SK-N-SH (cell line): ENCODE measurements at places on chromosomes 2 and 18.

- DNase-seq: no peak
Measured at GRCh38 chr18:42394238-42394637, 439.2 kb downstream of the PIK3C3 start.

DNA sequence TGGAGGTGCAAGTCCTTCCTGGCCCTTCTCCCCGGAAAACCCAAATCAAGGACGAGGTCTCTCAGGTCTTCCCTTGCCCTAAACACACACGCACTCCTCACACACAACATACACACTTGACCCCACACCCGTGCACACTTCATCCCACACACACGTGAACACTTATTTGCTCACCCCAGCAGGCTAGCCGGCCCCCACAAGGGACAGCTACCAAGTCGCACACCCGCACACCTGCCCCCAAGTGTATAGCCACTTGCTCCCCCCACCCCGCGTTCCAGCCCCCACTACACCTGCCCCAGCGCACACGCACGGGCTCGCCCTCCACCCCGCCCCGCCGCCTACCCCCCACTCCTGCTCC, 359 bp downstream of the TGFBRAP1 start:
- no peak for DNase-seq

DNA sequence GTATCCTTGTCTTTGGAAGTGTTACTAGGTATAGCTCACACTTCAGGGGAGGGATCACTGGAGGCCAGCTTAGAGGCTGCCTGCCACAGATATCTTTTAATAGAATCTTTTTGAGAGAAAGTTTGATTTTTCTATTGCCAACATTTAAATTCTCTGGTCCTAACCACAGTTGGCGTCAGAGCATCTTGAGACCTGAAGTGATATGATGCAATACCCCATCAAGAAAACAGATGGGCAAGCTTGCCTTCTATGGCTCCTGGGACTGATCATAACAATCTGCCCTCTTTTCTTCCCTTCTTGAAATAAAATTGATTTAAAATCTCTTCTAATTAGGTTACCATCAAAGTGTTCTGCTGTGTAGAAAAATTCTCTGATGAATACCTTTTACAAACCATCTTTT, 105.5 kb upstream of the ACKR3 start:
- DNase-seq: no peak

DNA sequence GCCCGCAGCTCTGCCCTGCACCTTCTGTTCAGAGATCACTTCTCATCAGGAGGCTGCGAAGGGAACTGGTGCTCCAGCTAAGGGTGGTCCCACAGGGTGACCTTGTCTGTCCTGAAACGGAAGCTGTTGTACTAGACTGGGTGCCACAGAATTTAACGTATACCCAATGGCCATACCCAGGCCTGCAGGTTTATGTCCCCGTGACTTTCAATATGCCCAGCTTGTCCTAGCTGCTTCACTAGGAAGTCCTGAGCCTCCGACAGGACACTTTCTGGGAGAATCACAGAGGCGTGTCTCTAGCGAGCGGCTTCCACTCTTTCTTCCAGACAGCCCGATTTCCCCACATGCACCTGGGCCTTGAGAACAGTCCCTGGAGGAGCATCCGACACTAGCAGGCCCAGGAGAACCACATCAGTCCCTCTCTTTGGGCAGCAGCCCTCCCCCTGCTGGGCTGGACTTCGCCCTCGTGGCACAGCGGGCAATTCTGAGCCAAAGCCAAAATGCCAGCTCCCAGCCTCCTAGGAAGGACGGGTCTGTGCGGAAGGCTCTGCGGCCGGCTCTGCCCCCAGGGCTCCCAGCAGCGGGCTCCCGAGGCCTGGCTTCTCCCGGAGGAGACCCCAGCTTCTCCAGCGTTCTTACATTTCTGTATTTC, 91.9 kb upstream of the OTOS start:
- no peak for DNase-seq

GRCh38 chr2:142893241-142893640, 15.8 kb downstream of the KYNU start:
- DNase-seq: no peak

GRCh38 chr2:174051741-174052583, 86.8 kb upstream of the SP3 start:
- peak; percentile 74 for DNase-seq

DNA sequence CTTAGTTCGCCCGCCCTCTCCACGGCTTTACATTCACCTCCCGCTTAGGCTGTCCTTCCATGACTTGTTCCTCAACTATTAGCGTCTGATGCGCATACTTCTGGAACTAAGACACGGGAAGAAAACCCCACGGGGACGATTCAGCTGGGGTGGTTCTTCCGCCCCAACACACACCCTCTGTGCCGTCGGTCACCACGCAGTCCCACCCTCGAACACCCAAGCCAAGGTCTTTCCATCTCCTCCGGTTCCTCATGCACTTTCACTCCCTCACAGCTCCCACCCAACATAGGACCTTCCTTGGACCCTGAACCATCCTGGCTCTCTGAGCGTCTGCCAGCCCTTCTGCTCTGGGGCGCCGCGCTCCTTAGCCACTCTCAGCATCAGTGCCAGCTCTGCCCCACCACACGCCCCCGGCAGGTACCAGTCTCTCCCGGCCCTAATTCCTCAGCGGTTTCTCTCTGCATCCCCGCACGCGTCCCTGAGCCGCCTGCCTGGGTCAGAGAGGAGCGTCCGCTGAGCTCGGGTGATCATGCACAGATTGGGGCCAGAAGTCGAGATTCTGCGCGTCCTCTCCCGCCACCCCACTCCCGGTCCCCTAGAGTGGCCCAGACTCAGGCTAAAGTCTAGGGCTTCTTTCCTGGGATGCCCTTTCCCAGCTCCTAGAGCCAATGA, 522 bp upstream of the SRD5A2 start:
- DNase-seq: no peak

- DNase-seq: no peak
Measured at GRCh38 chr2:130762910-130763385, 7.6 kb downstream of the AMER3 start.

DNA sequence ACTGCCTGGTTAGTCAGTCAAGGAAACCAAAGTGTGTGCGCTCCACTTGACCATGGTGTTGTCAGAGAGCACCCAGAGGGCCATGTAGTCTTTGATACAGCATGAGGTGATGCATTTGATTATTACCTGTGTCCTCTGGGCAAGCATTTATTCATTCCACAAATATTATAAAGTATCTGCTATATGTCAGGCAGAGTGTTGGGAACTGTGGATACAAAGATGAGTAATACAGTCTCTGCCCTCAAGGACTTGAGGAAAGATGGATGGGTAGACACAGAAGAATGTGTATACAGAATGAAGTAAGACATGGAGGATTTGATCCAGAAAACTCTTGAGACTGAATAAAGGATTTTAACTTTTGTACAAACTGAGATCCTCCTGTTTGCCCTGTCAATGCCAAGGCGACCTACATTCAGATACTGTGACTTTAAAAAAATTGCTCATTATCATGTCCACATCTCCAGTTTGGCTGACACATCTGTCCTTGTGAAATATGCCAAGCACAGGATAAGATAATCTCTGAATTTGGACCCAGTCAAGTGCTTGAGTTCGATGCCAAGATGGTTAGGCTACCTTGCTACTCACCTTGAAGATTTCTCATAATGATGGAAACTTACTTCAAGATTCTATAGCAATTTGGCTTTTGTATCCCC, 50.8 kb downstream of the ACYP2 start:
- no peak for DNase-seq

DNA sequence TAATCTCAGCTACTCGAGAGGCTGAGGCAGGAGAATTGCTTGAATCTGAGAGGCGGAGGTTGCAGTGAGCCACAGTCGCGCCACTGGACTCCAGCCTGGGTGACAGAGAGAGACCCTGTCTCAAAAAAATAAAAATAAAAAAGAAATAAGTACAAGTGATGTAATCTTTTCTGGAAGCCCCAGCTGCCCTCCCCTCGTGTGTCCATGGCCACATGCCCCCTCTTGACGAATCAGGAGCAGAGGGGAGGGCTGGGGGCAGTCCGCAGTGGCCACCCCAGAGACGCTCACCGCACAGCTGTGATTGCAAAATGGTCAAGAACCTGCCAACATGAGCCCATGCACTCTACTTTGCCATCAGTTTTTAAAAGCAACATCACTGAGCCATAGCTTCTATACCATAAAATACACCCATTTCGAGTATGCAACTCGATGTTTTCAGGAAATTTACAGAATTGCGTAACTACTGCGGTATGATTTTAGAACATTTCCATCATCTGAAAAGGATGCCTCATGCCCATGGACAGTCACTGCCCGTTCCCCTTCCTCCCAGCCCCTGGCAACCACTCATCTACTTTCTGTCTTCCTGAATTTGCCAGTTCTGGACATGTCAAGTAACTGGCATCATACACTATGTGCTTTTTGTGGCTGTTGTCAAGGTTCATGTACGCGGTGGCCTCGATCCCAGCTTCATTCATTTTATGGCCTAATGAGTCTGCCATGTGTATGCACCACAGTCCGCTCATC, 88.1 kb downstream of the NDUFA10 start:
- DNase-seq: no peak

DNA sequence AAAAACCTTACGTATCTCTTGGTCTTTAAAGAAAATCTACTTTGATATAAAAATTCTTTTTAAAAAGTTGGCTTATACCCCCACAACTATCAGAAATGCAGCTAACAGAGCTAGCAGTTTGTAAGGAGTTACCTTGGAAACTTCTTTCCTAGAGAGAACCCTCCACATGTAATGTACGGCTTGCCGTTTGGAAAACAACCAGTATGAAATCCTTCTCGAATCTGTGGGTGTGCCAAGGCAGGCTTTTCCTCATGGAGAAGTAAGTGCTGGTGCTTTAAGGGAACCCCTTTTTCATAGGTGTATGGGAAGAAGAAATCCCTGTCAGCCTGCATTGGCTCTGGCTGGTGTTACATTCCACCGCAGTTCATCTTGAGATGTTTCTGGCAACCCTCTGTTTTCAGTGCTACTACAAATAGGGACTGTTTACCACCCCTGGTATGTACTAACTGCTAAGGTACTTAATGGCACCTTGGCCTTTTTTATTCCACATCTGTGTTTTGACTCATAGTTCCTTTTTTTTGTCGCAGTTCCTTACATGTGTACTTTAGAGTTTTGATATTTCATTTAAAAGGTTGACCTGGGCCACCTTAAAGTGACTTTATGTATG, 248.4 kb downstream of the FHOD3 start:
- DNase-seq: no peak

- DNase-seq: no peak
Measured at GRCh38 chr18:5649439-5649838, 105.6 kb upstream of the EPB41L3 start.

GRCh38 chr2:6212491-6212890, 520.3 kb downstream of the SOX11 start:
- no peak for DNase-seq

DNA sequence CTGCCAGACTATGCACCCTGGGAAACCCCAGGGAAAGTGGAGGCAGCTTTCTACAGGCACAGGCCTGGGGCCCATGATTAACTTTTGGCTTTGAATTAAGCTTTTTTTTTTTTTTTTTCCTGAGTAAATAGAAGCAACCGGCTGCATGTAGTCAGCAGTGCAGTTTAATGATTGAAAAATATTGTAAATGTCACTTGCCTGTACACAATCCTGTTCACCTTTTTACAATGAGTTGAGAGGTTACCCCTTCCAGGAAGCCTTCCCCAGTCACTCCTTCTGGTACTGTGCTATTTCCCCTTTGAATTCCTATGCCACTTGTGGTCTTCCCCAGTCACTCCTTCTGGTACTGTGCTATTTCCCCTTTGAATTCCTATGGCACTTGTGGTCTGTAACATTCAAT, 475.6 kb downstream of the TDRD15 start:
- DNase-seq: no peak

GRCh38 chr2:188449971-188450370, 158.3 kb downstream of the GULP1 start:
- no peak for DNase-seq

- DNase-seq: peak; percentile 72
Measured at GRCh38 chr2:216023055-216023648, 9.8 kb upstream of the MREG start.

DNA sequence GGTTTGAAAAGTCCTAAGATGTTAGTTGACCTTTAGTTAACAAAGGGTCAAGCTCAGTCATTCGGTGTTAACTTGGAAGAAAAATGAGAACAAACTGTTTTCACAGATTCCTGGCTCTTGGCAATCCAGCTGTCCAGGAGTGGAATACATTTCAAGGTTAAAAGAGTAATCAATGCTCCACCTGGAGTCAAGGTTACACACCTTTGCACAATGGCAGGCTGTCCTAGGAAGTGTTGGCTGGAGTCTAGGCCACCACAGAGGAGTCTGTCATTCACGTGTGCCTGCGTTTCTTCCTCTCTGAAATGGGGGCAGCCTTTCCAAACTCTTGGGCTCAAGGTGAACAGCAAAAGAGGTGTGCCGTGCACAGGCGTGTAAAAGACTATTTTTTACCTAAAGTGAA, 6.3 kb upstream of the ID2 start:
- DNase-seq: no peak

DNA sequence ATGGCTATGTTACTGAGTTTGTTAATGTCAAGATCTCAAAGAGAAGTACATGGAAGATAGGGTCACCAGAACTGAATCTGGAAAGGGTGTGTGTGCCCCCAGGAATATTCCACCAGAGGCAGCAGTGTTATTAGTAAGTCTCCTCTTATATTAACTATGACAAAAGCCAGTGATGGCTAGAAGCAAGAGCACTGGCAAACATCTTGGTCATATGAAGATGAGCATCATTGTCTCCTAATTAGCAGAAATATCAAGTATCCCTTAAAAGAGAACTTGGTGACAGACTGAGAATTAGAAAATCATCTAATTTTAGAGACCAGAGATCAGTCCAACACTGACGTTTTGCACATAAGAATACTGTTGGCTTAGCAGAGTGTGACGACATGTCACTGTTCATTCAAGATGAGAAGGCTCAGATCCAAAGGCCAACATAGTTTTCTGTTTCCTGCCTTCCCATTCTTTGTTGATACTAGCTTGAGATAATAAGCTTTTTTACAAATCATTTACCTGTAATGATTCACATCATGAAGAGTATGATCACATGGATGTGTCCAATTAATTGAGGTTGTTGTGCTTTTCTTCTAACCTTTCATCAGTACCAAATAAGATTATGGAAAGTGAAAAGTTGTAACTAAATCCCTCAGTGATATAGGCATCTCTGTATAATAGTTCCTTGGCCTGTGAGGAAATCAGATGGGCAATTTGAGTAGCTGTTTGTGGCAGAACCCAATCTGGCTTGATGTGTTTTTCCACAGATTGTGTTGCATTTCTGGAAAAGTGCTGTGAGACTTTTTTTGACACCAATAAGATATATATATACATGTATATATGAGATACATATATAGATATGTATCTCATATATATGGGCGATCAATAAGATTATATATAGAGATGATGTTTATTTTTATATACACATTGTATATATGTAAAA, 44.5 kb downstream of the MAPRE2 start:
- DNase-seq: peak; percentile 63

DNA sequence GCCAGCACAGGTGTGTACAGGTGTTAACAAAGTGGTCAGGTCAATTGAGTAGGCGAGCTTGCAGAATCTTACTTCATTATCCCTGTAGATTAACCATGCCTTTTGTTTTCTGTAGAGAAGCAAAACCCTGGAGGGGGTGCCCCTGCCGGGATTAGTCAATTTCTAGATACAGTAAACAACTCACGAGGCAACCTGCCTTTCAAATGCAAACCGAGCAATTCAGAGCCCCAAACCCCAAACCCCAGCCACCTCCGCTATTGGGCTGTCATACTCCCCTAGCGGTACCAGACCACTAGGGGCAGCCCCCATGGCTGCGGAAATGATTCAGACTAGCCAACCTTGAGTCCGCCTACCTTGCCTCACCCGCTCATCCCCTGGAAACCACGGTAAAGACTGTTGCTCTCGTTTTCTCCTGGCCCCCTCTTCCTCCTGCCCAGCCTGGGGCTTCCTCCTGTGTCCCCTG, 61.4 kb upstream of the KIF5C start:
- peak; percentile 19 for DNase-seq
